Activated T-helper 1 cell treated with anti-CD3 and anti-CD28 coated beads, Interleukin-12 subunit alpha, Interleukin-12 subunit beta, Interleukin-2, Interleukin-4 antibody, amounts not matched to agents 30 ng/mL and 10 ng/mL and 1 ng/mL, durations not matched to agents 14 hours and 24 hours and 36 hours (primary cell): ENCODE measurements at places on chromosomes 7 and 10. TPM values are rescaled to one million over a fixed set of nuclear protein-coding genes. Genes with fewer than 3 reads are reported as not detected.

ANKRD30A gene
- not detected in 2 replicates for total RNA-seq

SLC18A3 gene
- total RNA-seq: not detected in 2 replicates

DNA sequence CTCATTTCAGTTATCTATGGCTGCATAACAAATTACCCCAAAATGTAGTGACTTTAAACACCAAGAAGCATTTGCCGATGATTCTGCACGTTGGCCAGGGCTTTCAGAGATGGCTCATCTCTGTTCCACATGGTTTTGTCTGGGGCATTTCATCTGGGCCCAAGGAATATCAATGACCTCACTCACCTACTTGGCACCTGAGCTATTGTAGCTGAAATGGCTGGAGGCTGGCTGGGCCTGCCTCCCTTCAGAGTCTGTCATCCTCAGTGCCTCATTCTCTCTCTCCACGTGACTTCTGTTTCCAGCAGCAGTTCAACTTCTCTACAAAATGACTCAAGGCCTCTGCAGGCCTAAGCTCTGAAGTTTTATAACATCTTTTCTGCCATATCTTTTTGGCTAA lies 119.4 kb upstream of the PRR15 start:
- DNase-seq: no peak

GRCh38 chr10:29600067-29600466 lies 34.7 kb downstream of the SVIL start:
- no peak for DNase-seq

CYP2C9 gene
- total RNA-seq: not detected in 2 replicates

DNA sequence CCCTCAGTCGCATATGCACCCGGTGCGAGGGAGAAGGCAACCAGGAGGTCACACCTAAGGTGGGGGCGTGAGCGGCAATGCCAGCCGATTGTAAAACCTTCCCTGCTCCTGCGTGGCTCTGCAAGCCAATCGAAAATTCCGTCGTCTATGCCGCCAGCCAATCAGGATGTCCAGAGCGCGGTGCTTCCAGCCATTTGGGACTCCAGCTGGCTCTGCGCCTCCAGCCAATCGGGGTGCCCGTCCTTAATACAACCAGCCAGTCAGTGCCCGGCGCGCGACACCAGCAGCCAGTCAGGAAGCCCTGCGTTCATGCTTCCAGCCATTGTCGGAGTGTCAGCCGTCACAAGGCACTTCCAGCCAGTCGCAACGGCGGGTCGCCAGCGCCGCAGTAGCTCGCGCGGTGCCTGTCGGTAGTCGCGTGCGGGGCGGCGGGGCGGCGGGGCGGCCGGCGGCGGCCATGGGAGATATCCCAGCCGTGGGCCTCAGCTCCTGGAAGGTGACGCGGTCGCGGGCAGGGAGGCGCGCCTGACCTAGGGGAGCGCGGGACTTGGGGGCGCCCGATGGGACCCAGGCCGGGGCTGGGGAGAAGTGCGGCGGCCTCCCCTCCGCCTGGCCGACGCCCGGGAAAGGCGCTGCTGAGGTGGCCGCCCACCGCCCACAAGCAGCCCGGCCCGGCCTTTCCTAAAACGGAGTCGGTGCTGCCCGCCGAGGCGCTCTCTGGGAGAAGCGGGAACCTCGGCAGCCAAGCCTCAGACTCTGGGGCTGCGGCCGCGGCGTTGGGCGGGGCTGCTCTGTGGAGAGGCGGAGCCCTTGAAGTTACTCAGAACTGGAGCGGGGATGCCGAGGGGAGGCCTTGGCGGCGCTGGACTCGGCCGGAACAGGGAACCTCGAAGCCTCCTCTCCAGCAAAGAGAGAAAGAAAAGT lies at the start of gene AKR1E2:
Gene AKR1E2 (plus strand): TSS at position 340 of the 924 bp plus-strand sequence. CDS start 118 bp downstream, at position 458.
- peak; percentile 82 for DNase-seq

PNLIP gene
- total RNA-seq: not detected in 2 replicates

GRCh38 chr7:22681312-22681711 lies 45.7 kb upstream of the IL6 start:
- DNase-seq: no peak
